Activated T-cell treated with anti-CD3 and anti-CD28 coated beads, Interleukin-2, amount 50 U/mL, for 48 hours (primary cell): ENCODE measurements at places on chromosomes 5 and 9.
A peak's percentile ranks its signal among the peaks of the same experiment; 100 is the strongest.

DNA sequence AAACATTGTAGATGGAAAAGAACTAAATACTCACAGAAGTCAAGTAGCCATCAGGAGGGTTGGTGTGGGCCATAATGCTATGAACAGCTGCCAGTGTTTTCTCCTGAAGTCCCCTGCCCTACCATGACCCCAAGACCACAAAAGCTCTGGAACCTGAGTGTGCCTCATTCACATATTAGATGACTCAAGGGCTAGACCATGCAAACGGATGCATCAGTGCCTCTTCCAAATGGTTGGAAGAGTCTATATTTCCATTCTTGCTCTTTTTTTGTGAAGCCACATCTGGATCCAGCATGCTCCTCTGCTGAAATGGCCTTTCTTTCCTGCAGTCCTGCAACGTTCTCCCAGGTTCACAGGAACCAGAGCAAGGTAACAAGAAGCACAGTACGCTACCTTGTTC is 136.6 kb upstream of the EPB41L4A start:
- DNase-seq, result no peak

GRCh38 chr5:68534131-68534940 is 318.8 kb downstream of the PIK3R1 start:
- no peak for DNase-seq

DNA sequence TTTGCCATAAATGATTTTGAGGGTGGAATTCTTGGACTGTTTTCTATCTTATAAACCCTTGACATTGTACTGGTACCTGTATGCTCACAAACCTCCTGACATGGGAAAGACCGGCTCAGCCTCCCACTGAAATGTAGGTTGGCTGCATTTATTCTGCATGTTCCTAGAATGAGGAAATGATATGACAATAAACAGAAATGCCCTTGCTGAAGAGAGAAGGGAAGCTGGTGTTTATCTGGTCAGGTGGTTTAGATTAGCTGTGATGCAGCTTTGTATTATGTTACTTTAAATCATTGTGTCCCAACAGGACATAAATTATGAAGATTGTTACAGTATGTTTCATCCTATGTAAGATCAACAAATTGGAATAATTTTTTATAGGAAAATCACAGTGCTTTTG is 23.1 kb upstream of the CATSPER3 start:
- no peak for DNase-seq

DNA sequence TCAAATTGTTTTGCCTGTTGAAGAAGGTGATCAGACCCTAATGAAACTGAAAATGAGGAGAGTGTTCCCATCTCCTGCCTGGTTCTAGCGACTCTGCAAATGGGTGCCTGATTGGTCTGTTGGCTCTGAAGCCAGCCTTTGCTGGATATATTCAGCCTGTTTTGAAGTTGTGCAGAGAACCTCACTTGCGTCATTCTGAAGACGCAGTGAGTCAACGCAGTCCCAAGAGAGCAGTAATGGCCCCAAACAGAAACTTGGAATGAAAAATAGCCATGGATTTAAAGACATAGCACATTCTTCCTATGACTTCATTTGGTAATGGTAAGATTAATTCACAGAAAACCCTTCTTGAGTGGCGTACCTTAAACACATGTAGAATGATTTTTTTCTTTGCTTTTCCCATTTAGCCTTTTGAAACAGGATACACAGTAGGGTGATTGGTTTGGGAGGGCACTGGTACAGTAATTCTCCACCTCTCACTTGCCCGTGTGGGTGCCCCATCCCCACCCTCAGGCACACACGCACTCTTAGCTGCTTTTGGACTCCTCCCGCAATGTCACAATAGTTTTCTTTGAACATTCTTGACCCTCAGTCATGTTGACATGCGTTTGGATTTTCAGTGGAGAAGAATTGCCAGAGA is 54.1 kb upstream of the ABL1 start:
- no peak for DNase-seq

- DNase-seq, result no peak
Measured at GRCh38 chr5:176601901-176602482, 8.0 kb downstream of the GPRIN1 start.

GRCh38 chr9:26597542-26598149 is 295.0 kb downstream of the CAAP1 start:
- DNase-seq, result no peak

DNA sequence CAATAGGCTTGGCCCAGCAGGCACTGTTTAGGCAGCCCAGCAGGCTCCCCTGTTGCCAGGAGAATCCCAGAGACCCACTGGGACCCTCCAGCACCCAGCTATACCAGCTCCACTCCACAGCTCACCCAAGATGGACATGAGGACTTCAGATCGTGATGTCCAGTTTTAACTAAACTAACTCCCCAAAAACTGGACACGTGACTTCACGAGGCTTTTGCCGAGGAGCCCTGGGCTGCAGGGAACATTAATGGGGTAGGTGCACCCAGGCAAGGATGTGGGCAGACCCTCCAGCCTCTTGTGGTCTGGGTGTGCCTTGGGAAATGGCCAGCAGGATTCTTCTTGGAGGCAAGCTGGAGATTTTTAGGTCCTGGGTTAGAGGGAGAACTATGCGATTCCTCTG is 8.9 kb upstream of the NKD2 start:
- no peak for DNase-seq

DNA sequence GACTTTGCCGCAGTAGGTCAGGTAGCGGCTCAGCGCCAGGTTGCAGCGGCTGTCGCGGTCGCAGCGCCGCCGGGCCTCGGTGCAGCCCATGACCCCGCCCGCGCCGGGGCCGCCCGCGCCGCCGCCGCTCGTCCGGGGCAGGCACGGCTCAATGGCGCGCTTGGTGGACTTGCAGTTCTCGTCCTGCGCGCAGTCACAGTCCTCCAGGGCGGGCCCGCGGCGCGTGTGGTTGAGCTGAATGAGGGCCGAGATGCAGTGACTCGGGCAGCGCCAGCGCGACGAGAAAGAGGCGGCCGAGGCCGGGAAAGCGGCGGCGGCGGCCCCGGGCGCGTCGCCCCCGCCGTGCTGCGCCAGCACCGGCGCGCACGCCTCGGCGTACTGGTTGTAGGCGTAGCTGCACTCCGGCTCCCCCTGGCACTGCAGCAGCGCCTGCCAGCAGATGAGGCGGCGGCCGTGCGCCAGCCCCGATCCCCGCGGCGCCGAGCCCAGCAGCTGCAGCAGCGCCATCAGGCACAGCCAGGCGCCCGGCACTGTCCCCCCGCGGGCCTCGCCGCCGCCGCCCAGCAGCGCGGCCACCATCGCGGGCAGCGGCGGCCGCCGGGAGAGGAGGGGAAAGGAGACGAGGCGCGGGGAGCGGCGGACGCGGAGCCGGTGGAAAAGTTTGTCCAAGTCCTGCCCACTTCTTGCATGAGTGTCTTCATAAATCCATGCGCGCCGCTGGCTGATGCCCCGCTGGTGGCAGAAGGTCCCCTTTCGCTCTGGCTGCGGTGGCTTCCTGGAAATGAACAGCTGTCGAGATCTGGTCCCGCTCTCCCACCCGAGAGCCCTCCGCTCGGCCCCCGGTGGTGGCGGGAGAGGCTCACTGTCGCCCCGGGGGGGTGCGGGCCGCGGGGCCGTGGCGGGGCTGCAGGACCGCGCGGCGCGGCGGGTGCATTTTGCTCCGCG is 833 bp downstream of the GAS1 start:
- peak; percentile 68 for DNase-seq

GRCh38 chr9:134404376-134405358 is 78.4 kb downstream of the RXRA start:
- DNase-seq, result no peak

- DNase-seq, result no peak
Measured at GRCh38 chr5:173926359-173926758, 38.2 kb downstream of the CPEB4 start.
